ENCODE measurements at places on chromosomes 4 and X.
A peak's percentile ranks its signal among the peaks of the same experiment; 100 is the strongest.

DNA sequence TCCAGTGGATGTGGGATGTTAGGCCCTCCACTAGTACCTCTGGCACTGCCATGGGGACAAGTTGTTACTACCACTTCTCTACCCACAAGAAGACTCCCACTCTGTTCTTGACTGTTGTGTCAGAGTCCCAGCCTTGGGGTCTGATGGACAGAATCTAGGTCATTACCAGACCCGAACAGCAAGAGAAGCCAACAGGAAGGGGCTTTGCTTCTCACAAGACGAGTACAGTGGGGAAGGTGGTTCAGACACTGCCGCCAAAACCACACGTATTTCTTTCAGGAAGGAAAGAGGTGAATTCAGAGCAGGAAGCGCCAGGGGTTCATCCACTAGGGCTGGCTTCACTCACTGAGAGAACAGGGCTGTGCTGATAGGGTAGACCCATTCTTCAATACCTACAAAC lies 161.3 kb upstream of the KIT start:
- DNase-seq = no peak

GRCh38 chr4:151434183-151434860 lies 25.3 kb downstream of the FHIP1A start:
- no peak for DNase-seq

DNA sequence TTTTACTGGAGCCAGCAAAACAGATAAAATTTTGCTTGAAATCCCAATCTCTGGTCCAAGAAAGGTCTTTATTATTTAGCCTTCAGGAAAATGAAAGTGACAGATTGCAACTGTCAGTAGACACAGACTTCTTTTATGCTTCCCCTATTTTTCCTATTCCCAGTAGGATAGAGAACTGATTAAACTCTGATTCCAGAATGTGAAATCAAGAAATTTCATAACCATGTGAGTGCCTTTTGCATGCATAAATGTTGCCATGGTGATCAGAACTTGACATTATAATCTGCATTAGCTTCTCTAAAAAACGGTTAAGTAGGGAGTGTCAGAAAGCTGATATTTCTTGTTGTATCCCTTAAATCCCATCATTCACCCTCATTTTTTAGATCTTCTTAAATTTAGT lies 255.2 kb upstream of the GABRA2 start:
- no peak for DNase-seq

GRCh38 chr4:21790438-21791029 lies 158.0 kb downstream of the KCNIP4 start:
- peak; percentile 39 for DNase-seq

GRCh38 chr4:168979338-168979737 lies 30.7 kb downstream of the CBR4 start:
- no peak for DNase-seq

DNA sequence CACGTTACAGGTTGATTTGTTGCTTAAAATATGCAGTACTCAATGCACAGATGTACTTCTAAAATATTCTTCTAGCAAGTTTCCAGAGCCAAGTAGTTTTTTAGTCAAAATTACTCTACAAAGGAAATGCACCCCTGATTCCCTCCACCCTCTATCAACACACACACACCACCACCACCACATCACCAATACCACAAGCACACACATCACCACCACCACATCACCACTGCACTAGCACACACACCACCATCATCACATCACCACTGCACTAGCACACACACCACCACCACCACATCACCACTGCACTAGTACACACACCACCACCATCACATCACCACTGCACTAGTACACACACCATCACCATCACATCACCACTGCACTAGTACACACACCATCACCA lies 105.2 kb upstream of the FRG1 start:
- DNase-seq = no peak

DNA sequence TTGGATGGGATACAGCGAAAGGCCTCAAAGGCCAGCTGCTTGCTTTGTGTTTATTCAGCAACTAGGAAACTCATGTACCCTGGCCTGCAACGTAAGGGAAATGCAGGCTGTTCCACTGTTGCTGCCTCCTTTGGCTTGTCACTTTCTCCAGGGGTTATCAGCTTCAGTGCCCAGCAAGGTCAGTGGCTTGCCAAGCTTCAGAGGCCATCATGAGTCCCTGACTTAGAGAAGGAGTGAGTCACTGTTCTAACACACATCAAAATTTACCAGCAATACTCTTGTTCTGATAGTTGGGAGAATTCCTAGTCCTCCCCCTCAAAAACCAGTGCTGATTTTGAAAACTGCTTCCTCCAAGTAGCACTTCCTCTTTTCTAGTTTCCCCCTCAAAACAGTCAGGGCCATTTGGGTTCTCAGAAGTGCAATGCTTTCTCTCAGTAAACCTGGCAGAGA lies 250.8 kb downstream of the ARHGAP24 start:
- no peak for DNase-seq

DNA sequence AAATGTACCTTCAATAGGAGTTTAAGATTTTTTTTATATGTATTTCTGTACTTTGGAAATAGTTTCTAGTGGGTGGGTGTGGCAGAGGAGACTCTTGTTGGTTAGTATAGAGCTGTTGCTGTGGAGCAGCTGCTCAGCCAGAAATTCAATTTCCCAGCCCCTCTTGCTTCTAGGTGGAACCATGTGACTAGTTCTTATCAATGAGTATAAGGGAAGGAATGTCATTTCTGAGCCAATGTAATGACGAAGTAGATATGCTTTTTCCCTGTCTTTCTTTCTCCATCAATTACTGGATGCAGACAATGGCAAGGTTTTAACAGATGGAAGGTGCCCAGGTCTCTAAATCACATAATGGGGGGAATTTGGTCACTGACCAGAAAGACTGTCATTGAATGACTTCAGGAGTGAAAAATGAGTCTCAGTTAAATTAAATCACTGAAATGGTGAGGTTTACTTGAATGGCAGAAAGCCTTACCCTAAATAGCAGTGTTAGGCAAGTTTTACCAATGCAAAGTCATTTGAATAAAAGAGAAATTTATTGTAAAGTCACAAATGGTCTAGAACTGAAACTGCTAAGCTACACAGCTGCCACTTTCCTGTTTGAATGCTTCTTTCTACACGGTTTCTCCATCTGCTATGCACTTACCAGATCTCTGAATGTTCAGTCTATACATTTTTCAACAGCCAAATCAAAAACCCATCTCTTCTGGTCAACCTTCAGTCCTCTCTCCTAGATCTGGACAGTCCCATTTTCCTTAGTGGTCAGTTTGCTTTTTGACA lies 795.4 kb upstream of the MAGEB2 start:
- no peak for DNase-seq

GRCh38 chrX:153157450-153157849 lies 21.6 kb upstream of the MAGEA1 start:
- no peak for DNase-seq

DNA sequence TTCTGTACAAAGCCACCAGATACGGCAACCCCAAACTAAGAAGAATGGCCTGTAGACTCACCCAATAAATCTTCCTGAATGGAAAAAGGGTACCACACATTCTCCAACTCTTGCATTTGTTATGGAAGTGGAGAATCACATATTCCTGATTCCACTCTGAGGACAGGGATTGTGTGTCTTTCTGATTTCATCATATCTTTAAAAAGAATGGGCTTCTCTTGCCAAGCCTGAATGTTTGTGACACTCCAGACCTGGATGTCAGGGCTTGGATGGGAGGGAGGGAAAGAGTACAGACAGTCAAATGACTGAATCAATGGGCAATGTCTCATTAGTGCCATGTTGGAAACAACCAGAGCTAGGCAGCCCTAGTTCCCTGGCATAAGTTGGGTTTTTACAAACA lies 77.4 kb downstream of the PLAC1 start:
- no peak for DNase-seq

GRCh38 chrX:9311421-9312160 lies 153.3 kb upstream of the TBL1X start:
- no peak for DNase-seq

GRCh38 chr4:19650903-19651864 lies 600.5 kb upstream of the SLIT2 start:
- no peak for DNase-seq

DNA sequence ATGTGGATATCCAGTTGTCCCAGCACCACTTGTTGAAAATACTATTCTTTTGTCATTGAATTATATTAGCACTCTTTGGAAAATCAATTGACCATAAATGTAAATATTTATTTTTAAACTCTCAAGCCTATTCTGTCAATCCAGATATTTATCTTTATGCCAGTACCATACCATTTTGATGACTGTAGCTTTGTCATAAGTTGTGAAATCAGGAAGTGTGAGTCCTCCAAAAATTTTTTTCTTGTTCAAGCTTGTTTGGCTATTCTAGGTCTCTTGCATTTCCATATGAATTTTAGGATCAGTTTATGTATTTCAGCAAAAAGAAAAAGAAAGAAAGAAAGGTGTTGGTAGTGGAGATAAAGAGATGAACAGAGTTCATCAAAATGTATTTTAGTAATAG lies 8.2 kb upstream of the SMPX start:
- no peak for DNase-seq

DNA sequence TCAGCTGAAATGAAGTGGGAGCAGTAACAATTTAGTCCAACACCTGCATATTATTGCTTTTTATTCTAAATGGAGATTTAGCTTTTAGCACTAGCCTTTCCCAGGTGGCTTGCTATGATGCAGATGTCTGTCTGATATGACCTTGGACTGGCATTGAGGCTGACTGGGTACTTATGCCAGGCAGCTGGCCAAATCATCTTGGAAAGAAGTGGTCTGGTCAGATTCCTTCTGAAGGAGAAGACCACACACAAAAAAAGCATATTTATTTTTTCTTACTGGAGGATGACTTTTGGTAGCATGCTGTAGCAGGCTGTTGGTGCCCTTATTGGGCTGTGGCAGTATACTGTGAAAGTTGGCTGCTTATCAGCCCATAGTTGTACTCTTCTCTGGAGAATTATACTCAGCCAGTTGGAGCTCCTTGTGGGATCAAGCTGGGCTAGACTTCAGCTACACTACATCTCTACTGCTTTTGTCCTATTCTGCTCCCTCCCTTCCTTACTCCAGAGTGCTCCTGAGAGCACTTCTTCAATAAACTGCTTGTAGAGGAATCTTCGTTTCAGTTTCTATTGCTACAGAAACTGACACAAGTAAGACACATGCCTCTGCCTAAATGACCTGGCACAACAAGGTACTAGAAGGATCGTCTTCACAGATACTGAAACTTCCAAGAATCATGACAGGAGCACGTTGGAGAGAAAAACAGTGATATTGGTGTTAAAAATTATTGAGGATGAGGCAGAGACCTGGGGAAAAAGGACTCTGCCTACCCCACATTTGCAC lies 196.8 kb upstream of the RPS6KA3 start:
- DNase-seq = no peak

- no peak for DNase-seq
Measured at GRCh38 chrX:136475236-136475635, 12.5 kb upstream of the BRS3 start.

DNA sequence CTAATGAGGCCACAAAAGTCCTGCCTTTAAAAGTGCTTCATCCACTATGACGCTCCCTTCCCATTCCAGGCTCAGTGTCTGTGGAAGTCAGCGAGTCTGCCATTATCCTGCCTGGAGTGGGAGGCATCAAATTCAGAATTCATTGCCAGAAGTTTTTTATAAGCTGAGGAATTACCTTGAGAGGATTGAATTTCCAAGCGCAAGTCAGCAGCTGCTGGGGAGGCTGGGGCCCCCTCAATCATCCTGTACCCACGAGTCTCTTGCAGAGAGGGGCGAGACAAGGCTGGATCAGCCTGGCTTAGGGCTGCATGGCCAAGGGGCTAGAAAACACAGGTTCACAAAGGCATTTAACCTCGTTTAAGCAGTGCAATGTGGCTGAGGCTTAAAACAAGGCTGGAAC lies 170.5 kb upstream of the NOCT start:
- no peak for DNase-seq

GRCh38 chr4:105895583-105896460 lies 551 bp downstream of the NPNT start:
- DNase-seq = no peak

- no peak for DNase-seq
Measured at GRCh38 chr4:40489961-40490360, 139.7 kb downstream of the RBM47 start.

GRCh38 chr4:152352622-152353116 lies 183.2 kb downstream of the FBXW7 start:
- DNase-seq = peak; percentile 95

- no peak for DNase-seq
Measured at GRCh38 chr4:2937986-2938385, 25.2 kb downstream of the NOP14 start.

- no peak for DNase-seq
Measured at GRCh38 chrX:32877592-32877991, 333.8 kb downstream of the DMD start.

- no peak for DNase-seq
Measured at GRCh38 chr4:13957871-13958270, 330.3 kb upstream of the BOD1L1 start.

GRCh38 chrX:23664496-23664895 lies 2.8 kb upstream of the PRDX4 start:
- DNase-seq = no peak

- DNase-seq = peak; percentile 56
Measured at GRCh38 chrX:5113128-5113527, 1115.5 kb downstream of the NLGN4X start.

GRCh38 chr4:5707778-5708448 lies 446 bp downstream of the EVC2 start:
- no peak for DNase-seq

DNA sequence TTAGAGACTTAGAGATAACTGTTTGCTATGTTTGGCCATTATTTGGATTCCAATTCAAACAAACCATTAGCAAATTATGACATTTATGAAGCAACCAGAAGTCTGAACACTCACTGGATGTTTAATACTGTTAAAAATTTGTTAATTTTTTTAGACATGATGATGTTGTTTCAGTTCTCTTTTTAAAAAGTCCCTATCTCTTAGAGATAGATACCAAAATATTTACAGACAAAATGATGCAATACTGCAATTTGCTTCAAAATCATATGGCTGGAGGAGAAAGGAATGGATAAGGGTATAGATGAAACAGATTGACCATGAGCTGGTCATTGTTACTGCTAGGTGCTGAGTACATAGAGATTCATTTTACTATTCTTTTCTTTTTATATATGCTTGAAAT lies 534.6 kb downstream of the BCOR start:
- no peak for DNase-seq

- peak; percentile 55 for DNase-seq
Measured at GRCh38 chrX:136310411-136310810, 9.6 kb downstream of the ADGRG4 start.

DNA sequence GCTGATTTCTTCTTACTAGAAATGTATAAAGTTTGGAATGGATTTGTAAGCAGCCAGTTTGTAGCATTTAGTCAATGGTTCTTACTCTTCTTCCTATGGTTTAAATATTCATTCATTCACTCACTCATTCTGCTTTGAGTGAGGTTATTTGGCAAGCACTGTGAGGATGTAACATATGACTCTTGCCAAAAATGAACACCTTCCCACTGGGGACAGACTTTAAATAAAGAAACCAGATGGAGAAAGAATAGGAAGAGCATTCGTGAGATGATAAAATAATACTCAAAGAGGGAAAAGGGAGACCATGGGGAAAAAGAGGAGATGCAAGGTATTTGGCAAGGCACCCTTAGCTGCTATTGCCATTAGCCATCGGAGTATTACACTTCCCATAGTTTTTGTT lies 586.1 kb downstream of the ADGRL3 start:
- no peak for DNase-seq
